Large intestine (tissue), 12 donors: ENCODE measurements at places on chromosomes 1 and 21. TPM values are rescaled to one million over a fixed set of nuclear protein-coding genes. Genes with fewer than 3 reads are reported as not detected.

DNA sequence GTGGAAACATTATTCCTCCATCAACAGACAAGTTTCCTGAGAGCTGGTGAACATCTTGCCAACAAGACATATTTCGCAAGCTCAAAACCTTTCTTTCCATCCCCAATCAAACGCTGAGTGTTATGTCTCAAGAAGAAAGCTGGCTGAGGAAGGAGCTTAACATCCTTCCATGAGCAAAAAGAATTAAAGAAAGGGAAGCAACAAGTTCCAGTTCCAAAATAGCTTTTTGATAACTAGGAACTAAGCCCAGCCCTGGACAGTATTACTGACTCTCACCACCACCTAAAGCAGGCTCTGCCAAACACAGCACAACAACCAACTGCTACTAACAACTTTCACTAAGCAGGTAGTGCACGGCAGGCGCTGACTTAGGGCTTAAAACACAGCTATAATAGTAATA, 50.2 kb downstream of the CAPZB start:
- no peak for DNase-seq

LCE2C gene
- polyA plus RNA-seq = not detected

DNA sequence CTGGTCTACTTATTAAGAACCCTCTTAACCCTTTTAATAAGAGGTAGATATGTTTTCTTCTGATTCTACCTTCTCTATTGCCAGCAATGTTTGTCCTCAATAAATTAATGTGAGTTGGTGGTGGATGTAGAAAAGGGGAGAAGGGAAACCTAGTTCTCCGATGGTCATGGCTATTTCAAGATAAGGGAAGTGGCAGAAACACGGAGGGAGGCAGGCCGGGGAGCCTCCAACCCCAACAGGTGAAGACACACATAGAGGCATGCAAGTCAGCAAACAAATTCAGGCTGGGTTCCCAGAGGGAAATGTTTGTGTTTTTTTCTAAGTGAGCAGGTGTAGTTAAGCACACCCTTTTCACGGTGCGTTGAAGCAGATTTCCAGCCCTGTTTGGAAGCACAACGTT, 31.0 kb upstream of the CLDN14 start:
- no peak for DNase-seq

GRCh38 chr1:203072911-203073310, 12.9 kb downstream of the MYOG start:
- DNase-seq = no peak

GRCh38 chr1:173239058-173239457, 31.9 kb upstream of the TNFSF4 start:
- no peak for DNase-seq

- peak; percentile 65 for DNase-seq
Measured at GRCh38 chr1:63073309-63074306, 248.8 kb upstream of the FOXD3 start.

DNA sequence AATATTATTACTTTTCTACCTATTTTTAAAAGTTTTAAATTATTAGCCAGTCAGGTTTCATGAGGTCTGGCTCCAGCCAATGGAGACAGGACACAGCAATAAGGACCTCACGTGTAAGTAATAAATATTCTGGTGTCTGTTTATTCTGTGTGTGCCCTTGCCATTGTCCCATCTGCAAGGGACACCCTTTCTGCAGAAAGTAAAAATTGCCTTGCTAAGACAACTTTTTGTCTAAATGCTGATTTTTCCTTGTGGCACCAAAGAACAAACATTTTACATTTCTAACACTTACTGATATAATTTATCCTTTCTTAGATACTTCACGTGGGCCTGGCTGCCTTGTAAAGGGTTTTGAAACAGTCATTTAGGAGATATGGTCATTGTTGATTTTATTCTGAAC, 29.4 kb downstream of the OVAAL start:
- DNase-seq = no peak

- DNase-seq = no peak
Measured at GRCh38 chr1:70290218-70290617, 64.3 kb downstream of the ANKRD13C start.

DNA sequence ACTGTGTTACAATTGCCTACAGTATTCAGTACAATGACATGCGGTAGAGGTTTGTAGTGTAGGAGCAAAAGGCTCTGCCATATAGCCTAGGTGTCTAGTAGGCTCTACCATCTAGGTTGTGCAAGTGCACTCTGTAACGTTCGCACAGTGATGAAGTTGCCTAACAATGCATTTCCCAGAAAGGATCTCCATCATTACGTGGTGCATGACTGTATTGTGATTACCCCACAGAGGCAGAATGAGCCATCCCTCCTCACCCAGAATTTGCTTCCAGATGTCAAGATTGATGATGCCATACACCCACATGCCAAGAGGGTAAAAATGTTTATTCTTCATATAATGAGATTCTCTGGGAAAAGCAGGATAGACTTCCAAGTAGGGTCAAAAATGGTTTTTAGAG, 199.3 kb upstream of the CTTNBP2NL start:
- DNase-seq = no peak

MYBPH gene
- 0.45 TPM for polyA plus RNA-seq

DNA sequence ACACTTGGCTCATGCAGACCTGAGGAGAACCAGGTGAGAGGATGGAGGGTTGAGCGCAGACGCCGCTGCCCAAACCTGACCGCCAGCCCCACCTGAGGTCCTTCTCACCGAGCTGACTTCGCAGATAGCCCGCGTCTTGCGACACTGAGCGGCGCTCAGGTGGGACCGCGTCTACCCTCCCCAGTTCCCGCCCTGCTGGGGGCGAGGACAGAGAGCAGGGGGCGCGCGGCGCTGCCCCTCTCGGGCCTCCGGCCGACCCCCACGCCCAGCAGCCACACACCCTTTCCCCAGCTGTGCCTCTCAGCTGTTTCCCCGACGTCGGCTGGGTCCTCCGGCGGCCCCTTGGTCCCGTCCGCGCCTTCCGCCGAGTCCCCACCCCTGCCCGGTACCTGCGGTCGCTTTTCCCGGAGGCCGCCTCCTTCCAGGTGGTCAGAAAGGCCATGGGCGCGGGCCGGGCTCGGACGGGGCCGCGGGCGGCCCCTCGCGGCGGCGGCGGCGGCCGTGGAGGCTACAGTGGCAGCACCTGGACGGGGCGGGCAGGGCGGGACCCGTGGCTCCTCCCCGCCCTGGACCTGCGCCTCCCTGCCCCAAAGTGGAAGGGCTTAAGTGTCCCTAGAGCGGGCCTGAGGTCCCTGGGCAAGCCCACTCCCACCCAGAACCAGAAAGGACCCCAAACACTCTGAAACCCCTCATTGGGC, 14.4 kb upstream of the TTC39A start:
- DNase-seq = no peak

DNA sequence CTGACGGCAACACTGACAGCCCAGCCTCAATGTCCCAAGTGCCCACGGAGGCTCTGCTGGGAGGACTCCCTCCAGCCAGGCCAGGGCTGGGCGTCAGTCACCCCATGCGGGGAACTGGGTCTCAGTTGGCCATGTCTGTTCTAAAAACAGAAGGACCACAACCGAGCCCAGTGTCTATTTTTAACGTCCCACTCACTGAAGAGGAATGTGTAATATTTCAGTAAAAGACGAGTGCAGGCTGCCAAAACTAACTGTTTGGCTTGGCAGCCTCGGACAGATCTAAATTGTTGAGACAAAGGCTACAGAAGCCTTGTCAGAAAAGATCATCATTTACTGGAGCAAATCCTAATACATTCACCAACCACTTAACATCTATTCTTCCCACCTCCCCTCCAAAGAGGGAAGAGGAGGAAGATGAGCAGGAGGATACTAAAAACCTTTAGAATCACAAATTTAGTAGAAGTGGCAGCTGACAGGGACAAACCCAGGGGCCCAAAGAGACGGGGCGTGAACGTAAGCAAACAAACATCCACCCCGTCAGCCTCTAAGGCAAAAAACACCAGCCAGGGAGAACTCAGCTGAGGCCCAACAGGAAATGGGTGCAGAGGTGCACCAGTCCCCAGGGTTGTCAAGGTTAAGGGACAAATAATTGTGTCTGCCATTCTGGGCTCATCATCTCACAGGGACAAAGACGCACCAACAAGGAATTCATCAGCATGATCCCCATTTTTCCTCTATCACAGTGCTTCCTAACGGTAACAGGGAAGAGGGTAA, 18.7 kb downstream of the C1orf198 start:
- DNase-seq = peak; percentile 60

- DNase-seq = no peak
Measured at GRCh38 chr21:23217597-23217996, 2219.4 kb downstream of the NCAM2 start.

DNA sequence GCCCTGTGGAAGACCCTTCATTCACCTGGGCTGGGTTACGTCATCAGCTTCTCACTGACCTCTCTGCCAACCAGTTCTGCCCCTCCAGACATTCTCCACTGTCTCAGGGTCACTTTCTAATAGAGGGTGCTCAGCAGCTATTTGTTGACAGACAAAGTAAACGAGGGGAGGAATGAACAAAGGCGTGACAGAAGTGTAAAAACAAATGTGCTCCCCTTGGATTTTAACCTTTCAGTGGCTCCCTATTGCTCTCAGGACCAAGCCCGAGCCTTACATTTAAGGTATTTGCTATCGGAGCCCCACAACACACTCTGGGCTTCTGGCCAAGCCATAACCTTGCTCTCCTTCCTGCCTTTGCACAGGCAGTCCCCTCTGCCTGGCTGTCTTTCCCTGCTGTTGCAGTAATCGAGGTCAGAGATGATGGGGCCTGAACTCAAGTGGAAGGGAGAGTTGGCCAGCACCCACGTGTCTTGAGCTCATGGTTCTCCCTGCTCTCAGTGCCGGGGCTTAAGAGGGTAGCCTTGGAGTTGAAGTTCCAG, 9.3 kb upstream of the MARCKSL1 start:
- no peak for DNase-seq

DNA sequence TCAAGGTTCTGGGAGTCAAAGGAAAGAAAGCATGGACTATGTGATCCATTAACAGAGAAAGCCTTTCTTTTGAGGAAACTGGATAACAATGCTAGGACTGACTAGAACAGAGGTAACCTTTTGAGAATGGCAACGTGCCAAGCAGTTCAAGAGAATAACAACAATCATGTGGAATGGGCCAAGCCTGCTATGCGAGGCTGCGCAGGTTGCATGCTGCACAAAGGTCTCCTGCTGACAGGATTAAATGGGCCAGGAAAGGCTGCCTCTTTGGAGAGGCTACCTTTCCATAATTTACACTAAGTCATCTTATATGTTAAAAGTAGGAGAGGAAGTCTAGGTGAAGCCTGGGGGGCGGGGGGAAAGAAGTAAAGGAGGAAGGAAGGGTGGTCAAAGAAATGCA, 5.8 kb downstream of the PCNX2 start:
- DNase-seq = no peak

DNA sequence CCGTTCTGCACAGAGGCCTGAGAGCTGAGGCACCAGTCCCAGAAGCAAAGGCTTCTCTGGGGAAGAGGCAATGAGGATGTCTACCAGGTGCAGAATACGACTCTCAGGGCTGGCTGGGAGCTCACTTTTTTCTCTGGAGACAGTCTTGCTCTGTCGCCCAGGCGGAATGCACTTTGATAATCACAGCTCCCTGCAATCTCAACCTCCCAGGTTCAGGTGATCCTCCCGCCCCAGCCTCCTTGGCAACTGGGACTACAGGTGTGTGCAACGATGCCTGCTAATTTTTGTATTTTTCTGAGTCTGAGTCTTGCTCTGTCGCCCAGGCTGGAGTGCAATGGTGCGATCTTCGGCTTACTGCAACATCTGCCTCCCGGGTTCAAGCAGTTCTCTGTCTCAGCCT, 17.6 kb downstream of the NADK start:
- DNase-seq = no peak

TMEM81 gene
- polyA plus RNA-seq = 3.3 TPM

GPA33 gene
- polyA plus RNA-seq = 64.4 TPM

DNA sequence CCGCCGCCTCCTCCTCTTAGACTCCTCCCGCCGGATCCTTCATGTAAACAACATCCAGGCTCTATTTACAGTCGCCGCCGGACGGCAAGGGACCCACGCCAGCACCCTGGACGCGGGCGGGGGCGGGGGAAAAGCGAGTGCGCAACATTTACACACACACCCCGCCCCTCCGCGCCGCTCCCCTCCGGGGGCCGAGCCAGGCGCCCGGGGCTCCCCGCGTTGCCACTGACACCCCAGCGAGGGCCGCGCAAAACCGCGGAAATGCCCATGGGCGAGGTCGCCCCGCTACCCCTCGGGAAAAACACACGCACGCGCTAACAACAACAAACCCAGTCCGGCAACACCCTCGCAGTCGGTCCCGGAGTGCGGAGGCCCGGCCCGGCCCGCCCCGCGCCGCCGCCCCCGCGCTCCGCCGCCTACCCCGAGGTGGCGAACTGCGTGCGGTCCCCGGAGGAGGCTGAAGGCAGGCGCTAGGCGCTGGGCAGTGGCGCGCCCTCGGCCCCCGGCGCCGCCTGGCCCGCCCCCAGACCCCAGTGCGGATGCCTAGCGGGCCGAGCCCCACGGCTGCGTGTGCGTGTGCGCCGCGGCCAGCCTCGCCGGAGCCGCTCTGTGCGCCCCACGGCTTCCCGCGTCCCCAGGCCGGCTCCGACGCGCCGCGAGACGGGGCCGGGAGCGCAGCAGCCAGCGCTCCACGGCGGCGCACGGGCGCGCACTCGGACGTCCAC, 81.1 kb upstream of the AK4 start:
- DNase-seq = peak; percentile 73

PRAMEF11 gene
- not detected for polyA plus RNA-seq

- DNase-seq = no peak
Measured at GRCh38 chr21:29818383-29818921, 121.3 kb downstream of the GRIK1 start.

TBX19 gene
- 2.3 TPM for polyA plus RNA-seq

DNA sequence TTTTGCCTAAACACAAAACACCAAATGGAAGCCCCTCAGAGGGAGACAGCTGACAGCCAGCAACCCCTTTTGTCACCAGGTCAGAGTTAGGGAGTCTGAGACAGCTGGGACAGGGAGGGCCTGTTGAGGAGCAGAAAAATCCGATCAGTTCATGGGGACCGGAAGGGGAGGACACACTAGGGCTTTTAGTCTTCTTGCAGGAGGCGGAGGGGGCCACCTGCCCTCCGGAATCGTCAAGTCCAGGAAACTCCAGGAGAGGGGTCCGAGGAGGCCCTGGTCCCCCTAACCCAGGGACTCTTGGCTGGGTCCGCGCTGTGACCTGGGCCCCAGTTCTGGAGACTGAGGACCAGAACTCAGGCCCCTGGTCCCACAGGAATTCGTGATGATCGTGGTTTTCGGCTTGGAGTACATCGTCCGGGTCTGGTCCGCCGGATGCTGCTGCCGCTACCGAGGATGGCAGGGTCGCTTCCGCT, 34.2 kb downstream of the KCNQ4 start:
- no peak for DNase-seq

GRCh38 chr1:231420299-231420958, 1.7 kb downstream of the EGLN1 start:
- peak; percentile 27 for DNase-seq

DNA sequence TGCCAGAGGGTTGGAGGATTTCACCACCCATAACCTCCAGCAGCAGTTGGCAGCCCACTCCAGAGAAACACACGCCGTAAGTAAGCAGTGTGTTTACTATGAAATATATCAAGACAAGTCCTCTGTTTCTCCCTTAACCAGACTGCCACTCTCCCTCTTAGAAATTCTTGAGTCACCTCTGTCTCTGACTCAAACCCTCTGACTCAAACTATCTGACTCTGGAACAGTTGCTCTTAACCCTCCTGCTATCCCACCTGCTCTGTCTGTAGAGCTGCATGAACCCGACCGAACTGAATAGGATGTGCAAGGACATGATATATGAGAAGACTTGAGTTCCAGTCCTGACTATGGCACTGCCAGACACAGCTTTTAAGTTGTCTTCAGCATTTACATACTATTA, 14.1 kb downstream of the INPP5B start:
- DNase-seq = no peak
